ENCODE measurements at places on chromosomes 6 and 20.

DNA sequence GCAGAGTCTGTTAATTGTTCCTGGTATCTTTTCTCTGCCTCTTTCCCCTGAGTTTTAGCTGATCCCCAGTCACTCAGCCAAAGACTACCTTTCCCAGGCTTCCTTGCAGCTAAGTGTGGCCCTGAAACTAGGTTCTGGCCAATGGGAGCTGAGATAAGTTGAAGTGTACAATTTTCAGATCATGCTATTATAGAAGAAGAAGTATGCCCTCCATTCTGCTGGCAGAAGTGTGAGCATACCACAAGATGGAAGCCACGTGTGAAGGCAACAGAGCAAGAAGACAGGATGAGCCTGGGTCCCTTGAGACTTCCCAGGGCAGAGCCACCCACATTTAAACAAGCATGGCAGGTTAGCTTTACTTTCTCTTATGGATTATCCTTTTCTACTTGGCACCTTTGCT, 273.2 kb downstream of the HIVEP2 start:
- no peak for DNase-seq

DNA sequence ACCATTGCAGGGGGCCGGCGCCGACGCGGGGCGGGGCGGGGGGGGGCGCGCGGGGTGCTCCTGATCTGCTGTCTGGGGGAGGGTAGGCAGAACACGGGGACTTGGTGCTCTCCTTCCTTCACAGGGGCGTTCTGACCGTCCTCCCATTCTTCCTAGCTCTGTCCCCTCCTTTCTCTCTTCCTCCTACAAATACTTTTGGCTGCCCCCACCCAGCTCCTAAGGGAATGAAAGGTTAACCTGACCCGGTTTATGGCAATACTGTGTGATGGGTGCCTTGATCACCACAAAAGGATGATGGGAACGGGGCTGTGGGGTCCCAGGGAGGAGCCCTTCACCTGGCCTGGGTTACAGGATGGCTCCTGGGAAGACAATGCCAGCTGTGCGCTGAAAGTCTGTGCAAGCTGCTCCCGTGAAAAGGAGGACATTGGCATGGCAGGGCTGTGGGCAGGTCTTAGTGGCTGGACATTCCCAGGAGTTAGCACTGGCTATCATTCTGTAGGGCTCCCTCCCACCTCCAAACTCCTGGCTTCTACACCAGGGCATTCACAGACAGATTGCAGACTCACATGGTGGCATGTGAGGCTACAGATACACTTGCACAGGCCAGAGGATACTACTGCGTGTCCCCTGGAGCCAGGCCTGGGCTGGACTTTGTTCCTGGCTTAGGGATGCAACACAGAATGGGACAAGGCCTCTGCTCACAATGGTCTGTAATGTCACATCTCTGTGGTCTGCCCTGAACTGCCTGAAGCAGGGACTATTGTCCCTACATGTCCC, 1.9 kb upstream of the TPD52L2 start:
- DNase-seq, result no peak

DNA sequence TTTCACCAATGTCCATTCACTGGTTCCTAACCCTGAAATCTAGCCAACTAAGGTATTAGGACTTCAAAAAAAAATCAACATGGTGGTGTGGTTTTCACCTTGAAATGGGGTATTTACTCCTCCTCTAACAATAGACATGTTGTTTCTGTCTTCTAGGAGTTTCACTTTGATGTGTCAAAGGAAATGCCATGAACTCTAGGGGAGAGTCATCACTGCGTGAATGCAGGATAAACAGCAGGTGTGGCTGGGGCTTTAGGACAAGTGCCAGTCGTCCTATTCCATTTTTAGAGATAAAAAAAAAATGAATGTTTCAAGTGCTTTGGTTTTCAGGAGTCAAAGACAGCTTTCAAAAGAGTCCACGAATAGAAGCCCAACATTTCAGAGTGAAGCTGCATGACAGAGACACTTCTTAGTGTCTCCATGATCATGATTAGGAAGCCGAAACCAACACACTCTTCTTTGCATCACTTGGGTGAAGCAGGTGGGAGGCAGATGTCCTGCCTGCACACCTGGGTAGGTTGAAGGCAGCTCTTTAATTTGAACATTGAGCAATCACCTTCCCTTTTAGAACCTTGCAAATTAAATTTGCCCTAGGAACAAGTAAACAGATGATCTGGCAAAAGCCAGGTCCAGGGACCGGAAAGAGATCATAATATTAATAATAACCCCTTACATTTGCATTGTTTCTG, 328.5 kb upstream of the PRDM1 start:
- DNase-seq, result peak; percentile 54

GRCh38 chr6:92647630-92648029, 771.7 kb downstream of the EPHA7 start:
- no peak for DNase-seq

GRCh38 chr20:1383623-1384404, 9.0 kb downstream of the FKBP1A start:
- peak; percentile 80 for DNase-seq

GRCh38 chr6:143164565-143165105, 103.9 kb downstream of the AIG1 start:
- no peak for DNase-seq

GRCh38 chr6:140050101-140050995, 675.9 kb upstream of the CITED2 start:
- DNase-seq, result no peak

- peak; percentile 73 for DNase-seq
Measured at GRCh38 chr6:155154158-155154830, 109.5 kb upstream of the CLDN20 start.

GRCh38 chr20:63941282-63942081, 14.7 kb downstream of the UCKL1 start:
- no peak for DNase-seq

DNA sequence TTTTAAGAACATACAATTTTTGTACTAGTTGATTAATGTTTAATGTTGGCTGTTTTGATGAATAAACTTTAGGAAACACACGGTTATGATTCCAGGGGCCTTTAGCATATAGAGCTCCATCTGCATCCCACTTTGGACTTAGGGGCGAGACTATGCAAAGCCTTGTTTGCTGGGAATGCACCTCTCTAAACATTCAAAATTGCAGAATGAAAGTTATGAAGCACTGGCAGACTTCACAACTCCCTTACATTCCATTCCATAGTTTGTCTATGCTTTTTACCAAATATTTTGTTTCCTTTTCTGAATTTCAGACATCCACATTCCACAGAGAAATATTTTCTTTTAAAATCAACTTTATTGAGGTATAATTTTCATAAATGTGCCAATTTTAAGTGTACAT, 10.3 kb upstream of the TCP11 start:
- no peak for DNase-seq

GRCh38 chr6:7129360-7129759, 21.6 kb downstream of the RREB1 start:
- peak; percentile 45 for DNase-seq

DNA sequence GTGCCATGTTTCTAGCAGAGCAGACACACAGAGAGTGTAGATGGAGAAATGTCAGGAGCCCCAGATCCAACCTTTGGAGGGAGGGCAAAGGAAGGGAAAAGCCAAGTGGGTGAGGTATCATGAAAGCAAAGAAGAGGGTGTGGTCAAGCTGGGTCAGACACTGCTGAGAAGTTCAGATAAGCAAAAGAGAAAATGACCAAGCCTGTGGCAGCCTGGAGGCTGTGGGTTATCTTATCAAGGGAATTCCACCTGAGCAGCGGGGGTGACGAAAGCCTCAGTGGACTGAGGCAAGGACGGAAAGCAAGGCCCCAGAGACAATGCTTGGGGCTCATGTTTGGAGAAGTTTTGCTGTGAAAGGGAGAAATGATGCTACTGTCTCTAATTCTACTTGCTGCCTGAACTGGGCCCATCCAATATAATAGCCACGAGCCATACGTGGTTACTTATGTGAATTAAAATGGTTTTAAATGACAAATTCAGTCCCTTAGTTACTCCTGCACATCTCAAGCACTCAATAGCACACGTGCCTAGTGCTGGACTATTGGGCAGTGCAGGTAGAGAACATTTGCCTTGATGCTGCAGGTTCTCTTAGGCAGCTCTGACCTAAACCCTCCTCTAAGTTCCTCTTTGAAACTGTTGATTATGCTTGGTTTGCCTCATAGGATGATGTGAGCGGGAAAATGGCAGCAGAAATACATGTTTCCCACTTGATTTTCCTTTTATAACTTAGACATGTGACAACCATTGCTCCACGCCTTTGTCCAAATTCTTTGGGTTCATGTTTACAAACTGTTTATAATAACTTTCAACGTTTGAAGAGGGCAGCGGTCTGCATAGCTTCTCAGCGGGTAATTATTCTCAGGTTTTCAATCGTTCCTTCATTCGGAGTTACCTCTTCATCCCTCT, 63.7 kb downstream of the SLC22A23 start:
- no peak for DNase-seq

DNA sequence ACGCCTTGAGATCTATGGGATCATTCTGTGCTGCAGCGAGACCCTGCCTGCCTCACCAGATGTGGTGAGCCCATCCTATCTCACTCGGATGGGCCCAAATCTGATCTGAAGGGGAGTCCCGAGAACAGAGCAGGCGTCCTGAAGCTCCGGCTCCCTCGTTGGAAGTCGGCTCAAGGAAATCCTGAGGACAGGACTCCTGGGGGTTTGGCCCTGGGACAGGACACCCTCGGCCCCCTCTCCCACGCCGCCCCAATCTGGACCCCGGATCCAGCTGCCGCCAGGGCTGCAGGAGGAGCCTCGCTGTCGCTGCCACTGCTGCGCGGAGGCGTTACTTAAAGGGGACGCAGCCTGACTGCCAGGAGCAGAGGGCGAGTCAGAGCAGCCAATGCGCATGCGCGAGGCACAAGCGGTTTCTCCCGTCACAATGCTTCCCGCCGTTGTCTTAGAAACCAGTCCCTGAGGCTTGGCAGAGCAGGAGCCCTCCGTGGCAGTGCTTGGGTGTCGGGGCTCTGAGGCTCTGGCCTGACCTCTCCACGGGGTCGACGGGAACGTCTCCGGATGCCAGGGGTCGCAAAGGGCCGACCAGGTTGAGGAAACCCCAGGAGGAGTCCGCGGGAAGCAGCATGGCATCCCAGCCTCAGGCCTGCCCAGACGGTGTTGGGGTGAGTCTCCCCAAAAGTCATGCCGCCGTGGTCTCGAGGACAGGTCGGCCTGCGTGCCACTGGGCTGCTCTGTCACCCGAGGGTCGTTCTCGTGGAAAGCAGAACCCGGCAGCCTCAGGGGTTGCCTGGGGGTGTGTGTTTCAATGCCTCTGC, 1567.8 kb upstream of the DEFB115 start:
- no peak for DNase-seq

DNA sequence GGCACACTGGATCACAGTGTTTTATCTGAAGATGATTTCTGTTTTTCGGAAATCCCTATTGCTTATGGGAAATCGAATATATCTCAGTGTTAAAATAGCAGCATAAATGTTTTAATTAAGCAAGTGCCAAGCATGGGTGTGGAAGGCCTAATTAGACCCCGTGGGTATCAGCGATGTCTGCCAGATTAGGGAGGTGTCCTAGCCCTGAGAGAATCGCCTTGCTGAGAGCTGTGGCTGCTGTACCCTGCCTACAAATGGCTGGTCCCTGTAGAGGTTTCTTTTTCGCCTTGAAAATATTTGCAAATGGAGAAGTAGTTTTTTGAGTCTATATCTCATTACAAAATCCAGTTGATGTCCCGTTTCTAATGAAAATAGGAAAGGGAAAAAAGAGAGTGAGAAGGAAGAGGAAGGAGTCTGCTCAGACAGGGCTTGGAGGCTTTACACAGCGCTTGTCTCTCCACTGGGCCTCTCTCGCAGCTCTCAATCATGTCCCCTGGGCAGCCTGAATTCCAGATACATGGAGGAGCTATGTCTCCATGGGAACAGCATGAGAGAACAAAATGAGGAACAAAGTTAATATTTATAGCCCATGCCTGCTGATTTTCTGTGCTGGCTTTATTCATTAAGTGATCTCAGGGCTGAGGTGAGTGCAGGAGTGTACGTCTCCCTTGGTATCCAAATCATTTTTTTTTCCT, 35.2 kb upstream of the BCLAF1 start:
- DNase-seq, result no peak

DNA sequence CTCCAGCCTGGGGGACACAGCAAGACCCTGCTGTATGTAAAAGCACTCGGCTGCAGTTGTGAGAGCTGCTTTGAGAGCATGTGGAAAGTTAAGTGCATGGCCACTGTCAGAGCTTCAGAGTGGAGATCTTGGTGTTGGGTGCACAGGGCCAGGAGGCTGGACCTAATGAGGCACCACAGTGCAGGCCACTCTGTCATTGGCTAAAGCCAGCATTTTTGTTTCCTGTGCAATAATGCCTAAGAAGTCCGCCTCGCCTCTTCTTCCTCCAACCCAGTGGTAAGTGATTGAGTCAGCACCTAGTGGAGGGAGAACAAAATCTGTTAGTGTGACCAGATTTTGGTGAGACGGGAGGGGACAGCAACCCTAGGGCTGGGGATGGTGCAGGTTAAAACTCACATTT, 60.6 kb downstream of the SSR1 start:
- no peak for DNase-seq

DNA sequence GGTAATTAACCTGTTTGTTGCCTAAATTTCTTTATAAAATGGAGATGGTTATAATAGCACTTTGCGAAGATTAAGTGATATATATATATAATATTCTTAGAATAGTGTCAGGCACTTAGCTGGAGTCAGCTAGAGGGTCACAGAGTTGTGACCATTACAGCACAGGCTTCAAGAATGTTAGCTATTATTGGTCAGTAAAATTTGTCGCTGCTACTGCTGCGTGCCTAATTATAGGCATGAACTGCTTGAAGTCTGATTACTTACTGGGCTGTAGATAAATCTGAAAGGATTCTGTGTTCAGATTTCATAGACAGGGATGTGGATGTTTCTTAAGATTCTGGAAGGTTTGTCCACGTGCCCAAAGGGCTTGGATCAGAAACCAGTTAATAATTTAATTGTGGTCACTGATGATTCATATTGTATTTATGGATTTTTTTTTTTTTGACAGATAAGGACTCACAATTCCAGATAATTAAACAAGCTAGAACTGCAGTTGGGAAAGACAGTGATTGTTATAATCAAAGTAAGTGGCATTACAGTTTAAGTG, 4.7 kb downstream of the SNRNP48 start:
- DNase-seq, result no peak

- DNase-seq, result no peak
Measured at GRCh38 chr6:65638047-65638831, 68.8 kb downstream of the EYS start.

- DNase-seq, result no peak
Measured at GRCh38 chr6:12572896-12573827, 143.4 kb upstream of the PHACTR1 start.

All from NCI-H2029 (cell line).